Activated CD8-positive, alpha-beta memory T cell treated with anti-CD3 and anti-CD28 coated beads for 1 hour (primary cell): ENCODE measurements at places on chromosomes 7 and 10.

DNA sequence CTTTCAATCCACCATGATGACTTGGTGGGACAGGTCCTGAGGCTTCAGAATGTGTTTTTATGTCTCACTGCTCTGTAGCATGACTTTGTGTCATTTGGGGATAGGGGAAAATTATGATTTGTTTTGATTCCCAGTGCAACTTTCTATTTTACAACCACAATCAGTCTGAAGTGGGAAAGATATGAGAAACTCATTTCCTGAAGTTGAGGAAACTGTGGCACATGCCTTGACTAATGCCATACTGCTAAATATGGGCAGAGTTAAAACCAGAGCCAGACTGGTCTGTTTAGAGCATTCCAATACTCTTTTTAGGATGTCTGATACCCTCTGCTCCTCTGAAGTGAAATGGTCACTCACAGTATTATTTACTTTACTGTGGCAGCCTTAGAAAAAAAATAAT is 307.7 kb downstream of the ADRA2A start:
- no peak for DNase-seq

GRCh38 chr7:12032146-12032545 is 178.9 kb upstream of the TMEM106B start:
- no peak for DNase-seq

GRCh38 chr7:51220226-51220625 is 96.4 kb downstream of the COBL start:
- DNase-seq = no peak

DNA sequence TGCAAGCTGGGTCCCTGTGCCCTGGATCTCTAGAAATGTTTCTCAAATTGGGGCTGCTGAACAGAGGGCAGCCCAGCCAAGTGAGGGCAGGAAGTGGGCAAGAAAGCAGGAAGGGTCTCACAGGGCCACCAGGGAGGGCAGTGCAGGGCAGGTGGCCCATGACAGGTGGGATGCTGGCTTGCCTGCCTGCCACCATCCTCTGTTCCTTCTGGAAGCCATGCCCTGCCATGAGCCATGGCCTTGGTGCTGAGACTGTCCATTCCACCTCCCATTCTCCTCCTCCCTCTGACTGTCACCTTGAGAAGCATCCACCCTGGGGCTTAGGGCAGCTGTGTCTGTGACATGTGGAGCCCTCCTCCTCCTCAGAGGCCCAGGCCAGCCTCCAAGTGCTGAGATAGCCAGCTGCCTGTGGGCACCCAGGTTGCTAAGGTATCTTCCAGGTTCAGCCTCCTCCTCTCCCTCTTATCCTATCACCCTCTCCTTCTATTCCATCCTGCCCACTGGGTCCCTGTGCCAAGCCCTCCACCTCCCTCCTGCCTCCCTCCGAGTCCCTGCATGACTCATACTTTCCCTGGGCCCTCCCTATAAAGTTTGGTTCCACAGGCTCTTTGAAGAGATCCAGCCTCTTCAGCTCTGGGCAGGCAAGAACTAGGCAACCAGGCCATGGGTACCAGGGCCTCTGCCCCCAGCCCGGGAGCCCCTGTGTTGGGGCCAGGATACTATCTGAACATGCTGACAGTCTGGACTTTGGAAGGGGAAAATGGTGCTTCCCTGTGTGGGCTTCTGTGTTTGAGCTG is 1.3 kb downstream of the VSIR start:
- DNase-seq = no peak

- DNase-seq = no peak
Measured at GRCh38 chr10:67606572-67606971, 89.4 kb downstream of the CTNNA3 start.

DNA sequence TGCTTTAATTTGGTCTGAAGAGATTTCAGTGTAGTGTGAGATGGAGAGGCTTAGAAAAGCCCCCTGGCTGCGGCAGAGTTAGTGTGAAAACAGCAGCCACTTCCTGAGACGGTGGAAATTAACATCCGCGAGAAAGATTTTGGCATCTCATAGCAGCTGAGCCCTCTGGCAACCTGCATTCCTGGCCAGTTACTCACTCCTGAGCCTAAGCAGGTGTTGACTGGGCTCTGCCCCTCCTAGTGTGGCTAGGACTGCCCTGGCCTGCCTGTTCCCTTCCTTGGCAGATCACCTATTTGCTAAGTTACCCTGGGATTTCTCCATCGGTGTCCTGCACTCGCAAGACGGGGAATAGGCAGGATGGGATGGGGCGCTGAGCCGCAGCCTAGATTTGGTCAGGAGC is 57.6 kb upstream of the LMTK2 start:
- no peak for DNase-seq

DNA sequence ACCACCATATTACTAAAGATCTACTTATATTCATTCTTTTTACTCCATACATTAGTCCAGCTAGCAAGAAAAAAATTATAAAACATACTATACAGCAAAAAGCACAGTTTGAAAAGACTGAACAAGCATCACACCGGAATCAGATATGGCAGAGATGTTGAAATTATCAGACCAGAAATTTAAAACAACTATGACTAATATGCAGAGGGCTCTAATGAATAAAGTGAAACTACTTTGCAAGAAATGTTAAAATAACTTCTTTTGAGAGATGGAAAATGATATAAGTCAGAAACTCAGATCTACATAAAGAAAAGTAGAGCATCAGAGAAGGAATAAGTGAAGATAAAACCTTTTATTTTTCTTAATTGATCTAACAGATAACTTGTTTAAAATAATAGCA is 50.9 kb downstream of the SGCE start:
- DNase-seq = no peak

DNA sequence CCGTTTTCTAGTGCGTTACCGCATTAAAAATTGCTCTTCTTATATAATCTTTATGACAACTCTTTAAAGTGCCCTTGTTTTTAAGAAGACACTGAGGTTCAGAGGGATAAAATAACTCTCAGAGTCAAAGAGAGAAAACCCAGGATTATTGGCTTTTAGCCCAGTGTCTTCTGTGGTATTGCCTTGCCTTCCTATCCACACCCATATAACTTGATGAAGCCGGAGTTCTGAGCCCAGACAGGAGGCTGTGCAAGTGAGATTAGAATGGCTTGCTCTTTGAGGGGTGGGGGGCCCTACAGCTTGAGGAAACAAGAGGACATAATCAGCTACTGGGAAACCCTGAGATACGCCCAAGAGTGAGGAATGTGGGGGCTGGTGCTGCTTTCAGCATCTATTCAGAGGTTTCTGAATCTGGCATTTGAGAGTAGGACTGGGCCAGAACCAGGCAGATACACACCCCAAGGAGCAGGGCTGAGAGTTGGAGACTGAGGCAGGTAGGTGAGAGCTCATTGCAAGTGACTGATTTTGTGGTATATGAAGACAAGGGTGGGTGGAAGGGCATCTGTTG is 2.3 kb downstream of the PRXL2A start:
- no peak for DNase-seq

DNA sequence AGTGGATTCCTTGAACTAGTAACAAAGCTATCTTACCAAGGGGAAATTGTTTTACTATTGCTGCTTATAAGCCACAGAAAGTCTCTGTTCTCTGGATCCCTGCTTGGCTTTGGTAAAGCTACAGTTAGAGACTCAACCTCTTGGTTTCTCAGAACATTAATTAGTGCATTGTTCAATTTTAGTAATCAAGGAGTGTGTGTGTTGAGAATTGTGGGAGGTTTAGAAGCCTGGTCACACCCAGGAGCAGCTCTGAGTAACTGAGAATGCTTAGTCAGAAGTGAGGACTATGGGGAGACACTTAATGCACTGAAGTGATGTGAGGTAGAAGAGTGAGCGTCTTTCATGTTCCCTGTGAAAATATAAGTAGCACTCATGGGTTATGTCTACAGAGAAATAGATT is 8.2 kb upstream of the ACTA2 start:
- DNase-seq = no peak

DNA sequence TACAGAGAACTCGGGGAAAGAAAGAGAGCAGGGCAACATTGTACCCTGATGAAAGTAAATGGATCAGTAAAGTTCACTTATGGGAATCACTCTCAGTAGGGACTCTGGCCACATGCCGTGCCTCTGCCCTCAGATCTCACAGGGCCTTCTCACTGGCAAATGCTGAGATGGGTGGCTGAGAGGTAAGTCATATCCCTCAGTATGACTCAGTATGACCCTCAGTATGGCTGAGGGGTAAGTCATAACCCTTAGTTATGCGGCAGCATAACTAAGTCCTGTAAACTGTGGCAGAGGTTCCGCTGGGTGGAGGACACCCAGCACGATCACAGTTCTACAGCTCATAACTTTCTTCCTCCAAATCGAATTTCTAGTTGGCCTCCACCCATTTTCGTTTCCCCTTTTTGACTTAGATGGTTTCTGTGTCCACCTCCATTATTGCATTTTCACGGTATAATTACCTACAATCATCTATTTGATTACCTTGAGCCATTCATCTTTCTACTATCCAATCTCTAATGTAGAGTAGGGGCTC is 26.5 kb upstream of the WNT16 start:
- DNase-seq = no peak

GRCh38 chr10:79348640-79348988 is 1.3 kb downstream of the PPIF start:
- no peak for DNase-seq

- DNase-seq = no peak
Measured at GRCh38 chr10:108583877-108584276, 1339.4 kb downstream of the XPNPEP1 start.

- no peak for DNase-seq
Measured at GRCh38 chr10:73501651-73502050, 5.8 kb upstream of the PPP3CB start.

GRCh38 chr10:77820349-77820748 is 106.2 kb downstream of the DLG5 start:
- DNase-seq = no peak
